ENCODE measurements at places on chromosomes 4 and X.

GRCh38 chr4:158042591-158043030 lies 130.2 kb downstream of the GASK1B start:
- no peak for DNase-seq

- no peak for DNase-seq
Measured at GRCh38 chr4:182918044-182918607, 940 bp upstream of the DCTD start.

DNA sequence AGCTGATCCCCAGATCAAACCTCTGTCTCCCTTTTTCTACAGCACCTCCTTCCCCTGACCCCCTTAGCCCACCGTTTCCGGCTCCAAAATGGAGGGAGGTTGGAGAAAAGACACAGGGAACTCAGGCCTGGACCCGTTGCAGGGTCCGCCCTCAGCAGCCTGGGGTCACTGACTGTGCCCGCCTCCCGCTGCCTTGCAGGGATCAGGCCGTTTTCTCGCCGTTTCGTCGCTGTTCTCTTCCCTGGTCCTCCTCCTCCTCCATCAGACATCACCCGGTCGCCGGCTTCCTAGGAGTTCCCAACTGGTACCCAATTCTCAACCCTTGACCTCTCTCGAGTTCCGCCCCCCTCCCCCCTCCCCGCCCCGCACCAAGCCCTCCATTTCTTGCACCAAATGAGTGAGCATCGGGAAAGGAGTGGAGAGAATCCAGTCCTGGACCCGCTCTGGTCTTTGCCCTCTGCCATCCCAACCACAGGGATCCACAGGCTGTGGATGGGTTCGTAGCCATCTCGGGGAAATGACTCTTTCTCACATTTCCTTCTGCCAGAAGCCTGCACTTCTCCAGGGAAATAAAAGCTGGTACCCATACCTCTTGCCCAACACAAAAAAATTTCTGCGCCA lies 493 bp downstream of the TCEAL5 start:
- DNase-seq, result no peak

DNA sequence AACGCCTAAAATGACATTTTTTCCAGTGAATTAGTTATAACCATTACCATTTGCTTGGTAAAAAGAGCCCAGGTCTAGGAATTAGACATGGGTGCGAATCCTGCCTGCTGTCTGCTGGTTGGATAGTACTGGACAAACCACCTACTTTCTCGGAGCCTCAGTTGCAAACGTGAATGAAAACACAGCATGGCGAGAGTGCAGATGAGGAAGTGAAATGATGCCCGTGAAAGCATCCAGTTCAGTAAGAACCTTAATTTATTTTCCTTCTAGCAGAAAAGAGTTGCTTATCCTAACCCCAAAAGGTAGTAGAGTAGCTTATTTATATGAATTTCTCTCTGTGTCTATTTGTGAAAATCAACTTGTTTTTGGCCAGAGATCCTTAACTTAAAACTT lies 171.4 kb upstream of the GALNT7 start:
- no peak for DNase-seq

DNA sequence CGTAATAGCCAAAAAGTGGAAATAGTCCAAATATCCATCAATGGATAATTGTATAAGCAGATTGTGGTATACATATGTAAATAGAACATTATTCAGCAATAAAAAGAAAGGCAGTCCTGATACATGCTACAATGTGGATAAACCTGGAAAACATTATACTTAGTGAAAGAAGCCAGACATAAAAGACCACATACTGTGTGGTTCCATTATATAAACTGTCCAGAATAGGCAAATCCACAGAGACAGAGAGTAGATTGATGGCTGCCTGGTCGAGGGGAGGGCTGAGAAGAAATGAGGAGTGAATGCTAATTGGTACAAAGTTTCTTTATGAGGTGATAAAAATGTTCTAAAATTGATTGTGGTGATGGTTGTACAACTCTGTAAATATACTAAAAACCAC lies 397.4 kb upstream of the RPS6KA3 start:
- DNase-seq, result no peak

- no peak for DNase-seq
Measured at GRCh38 chr4:88366460-88366859, 12.2 kb upstream of the HERC6 start.

DNA sequence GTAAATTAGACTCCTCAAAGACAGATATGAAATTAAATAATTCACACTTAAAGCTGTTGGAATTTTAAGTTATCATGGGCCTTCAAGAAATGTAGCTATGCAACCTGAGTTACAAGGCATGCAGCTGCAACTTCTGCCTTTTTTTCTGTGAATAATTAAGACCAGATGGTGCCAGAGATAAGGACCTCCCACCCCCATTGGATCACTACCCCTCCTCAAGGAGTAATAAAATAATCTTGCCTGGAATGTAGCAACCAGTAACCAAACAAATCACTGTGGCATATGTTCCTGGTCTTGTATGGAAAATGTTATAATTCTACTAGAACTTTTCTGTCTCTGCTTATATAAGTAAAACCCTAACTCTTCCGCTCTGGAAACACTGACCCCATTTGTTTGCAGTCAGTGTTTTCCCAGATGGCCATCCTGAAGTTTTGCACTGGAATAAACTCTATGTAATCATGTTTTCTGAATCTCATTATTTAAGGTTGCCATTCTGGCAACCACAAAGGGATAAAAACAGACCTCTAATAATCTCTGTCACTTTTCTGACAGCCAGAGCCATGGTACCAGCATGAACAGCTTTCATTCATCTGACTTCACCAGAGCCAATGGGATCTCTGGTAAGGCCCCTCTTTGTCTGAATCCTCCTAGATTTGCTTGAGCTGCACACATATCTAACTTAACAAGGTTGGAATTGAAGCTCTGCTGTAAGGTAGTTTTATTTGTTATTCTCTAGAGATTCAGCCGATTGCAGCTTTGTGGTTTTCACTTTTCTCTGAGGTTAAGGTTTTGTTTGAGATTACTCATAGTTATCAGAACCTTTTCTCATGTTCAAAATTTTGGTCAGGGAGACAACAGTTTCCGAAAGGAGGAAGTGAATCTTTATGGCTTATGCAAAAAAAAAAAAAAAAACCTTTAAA lies 274.6 kb downstream of the NAF1 start:
- DNase-seq, result no peak

- DNase-seq, result no peak
Measured at GRCh38 chrX:143121477-143121876, 95.7 kb downstream of the SPANXN4 start.

- no peak for DNase-seq
Measured at GRCh38 chr4:17758485-17758884, 22.9 kb downstream of the FAM184B start.

DNA sequence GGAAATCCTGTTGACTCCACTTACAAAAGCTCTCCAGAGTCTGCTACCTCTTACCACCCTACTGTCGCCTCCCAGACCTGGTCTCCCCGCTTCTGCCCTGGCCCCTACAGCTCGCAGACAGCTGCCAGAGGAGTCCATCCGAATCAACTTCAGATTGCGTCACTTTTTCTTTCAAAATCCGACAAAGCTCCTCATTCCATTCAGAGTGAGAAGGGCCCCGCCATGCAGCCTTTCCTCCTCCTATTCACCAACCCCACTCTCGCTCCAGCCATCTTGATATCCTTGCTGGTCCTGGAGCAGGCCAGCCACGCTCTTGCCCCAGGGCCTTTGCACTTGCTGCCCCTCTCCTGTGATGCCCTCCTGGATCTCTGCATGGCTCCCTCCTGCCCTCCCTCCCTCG lies 5.2 kb upstream of the OPN1LW start:
- no peak for DNase-seq

DNA sequence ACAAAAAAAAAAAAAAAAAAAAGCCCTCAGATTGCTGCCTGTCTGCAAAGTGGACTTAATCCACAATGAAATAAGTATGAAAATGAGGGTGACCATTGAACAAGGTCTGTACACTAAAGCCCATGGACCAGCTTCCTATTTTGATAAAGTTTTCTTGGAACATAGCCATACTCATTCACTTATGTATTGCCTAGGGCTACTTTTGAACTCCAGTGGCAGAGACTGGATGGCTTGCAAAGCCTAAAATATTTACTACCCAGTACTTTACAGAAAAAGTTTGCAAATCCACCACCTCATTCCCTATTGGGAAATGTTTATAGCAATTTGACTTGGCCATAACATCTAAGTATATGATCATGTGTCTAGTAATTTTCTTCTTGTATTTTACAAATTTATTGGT lies 481.7 kb downstream of the NAF1 start:
- no peak for DNase-seq

DNA sequence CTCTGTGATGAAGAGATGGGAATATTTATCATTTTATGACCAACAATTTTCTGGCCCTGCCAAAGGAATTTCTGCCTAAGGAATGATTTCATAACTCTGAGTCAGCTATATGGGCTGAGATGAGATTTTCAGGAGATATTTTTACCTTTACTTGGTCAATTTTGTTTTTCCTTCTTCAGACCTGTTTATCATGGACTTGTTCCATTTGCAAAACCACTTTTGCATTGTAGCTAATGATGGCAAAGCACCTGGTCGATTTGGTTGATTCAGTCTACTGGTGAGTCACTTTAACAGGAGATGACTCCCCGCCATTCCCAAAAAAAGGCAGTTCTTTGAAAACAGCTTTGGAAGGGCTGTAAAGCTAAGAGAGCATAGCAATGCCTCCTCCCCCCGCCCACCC lies 53.3 kb downstream of the TEX13A start:
- no peak for DNase-seq

DNA sequence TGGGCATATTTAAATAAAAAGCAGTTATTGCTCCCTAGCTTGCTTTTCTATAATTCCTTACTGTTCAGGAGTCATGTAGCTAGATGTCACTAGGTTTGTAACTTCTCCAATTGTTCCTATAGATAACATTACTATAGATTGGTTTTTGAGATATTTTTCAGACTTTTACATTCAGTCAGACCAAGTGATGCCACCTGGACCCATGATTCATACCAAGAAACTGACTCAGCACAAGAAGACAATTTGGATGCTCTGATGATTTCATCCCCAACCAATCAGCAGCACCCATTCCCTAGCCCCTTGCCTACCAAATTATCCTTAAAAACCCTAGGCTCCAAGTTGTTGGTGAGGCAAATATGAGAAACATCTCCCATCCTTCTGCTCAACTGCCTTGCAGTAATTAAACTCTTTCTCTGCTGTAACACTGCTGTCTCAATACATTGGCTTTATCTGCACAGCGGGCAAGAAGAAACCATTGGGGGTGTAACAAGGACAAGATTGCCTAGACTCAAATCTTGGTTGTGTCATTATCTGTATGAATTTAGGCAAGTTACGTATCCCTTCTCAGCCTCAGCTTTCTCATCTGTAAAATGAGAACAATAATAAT lies 11.8 kb upstream of the NEIL3 start:
- DNase-seq, result no peak

- no peak for DNase-seq
Measured at GRCh38 chr4:101415962-101416361, 68.6 kb upstream of the PPP3CA start.

- DNase-seq, result no peak
Measured at GRCh38 chr4:8308856-8309771, 39.6 kb downstream of the HTRA3 start.

- DNase-seq, result no peak
Measured at GRCh38 chr4:173073939-173074500, 94.6 kb upstream of the GALNT7 start.

GRCh38 chr4:38466401-38466800 lies 197.6 kb upstream of the KLF3 start:
- DNase-seq, result no peak

DNA sequence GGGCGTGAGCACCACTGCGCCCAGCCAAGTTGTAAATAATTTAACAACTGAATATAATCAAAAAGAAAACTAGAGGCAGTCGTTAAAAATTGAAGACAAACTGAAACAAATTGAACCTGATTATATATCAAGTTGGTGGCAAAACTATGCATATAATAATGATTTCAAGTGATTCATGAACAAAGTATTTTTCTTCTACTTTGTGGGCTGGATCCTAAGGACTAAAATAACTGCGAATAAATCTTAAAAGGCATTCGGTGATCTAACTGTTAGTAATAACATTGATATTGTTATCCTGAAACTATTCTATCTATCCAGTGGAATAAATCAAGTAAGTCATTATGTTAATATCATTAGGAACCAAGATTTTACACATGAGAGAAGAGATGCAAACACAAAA lies 21.2 kb upstream of the USP9X start:
- no peak for DNase-seq

DNA sequence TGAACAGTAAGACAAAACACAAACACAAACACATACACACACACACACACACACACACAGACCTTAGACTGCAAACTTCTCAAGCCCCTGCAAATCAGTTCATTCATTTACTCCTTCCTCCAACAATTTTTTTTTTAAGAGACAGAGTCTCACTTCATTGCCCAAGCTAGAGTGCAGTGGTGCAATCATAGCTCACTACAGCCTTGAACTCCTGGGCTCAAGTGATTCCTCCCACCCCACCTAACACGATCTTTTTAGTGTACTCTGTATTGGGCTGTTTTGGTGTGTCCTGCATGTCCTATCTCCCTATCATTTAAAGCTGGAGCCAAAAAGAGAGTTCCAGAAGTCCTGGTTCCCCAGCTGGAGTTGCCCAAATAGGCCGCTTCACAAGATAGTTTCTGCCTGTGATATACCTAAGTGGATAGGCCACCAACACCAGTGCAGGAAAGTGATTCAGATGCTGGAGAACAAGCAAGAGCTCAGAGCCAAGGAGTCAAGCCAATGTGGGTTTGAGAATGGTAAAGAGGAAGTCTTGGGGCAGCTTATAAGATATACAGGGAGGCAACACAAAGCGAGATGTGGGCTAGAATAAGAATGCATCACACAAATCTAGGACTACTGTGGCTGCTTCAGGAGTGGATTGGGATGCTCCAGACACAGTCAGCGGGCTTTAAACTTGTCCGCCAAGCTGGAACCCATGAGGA lies 85.4 kb upstream of the RAPGEF2 start:
- no peak for DNase-seq

DNA sequence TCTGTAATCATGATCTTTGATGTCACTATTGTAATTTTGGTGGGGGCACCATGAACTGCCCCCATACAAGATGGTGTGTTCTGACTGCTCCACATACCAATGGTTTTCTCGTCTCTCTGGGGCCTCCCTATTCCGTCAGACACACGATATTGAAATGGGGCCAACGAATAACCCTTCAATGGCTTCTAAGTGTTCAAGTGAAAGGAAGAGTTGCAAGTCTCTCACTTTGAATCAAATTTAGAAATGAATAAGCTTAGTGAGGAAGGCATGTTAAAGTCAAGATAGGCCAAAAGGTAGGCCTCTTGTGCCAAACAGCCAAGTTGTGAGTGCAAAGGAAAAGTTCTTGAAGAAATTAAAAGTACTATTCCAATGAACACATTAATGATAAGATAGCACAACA lies 205.4 kb downstream of the SPRY1 start:
- DNase-seq, result no peak

GRCh38 chr4:159150396-159150795 lies 47.5 kb downstream of the RAPGEF2 start:
- no peak for DNase-seq

DNA sequence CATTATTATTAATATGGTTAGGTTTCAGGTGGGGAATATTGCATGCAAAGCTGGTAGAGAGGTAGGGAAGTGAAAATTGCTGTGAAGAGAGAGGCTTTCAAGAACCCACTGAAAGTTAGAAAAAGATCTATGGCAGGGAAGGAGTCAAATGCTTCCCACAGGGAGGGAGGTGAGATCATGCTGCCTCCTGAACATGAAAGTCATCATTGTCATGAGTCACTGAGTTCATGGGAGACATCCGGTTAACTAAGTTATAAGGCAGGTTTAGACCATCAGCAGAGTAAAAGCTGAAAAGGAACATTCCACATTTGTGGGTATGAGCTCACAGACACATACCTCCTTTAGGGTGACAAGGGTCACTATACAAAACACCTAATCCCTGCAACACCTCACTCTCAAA lies 16.2 kb downstream of the GATB start:
- DNase-seq, result no peak
